Urinary bladder (tissue), 4 donors: ENCODE measurements at places on chromosomes 4 and X.
A peak's percentile ranks its signal among the peaks of the same experiment; 100 is the strongest.

- no peak for DNase-seq
These were observed 23.9 kb upstream of the CENPU start for GRCh38 chr4:184757810-184758209.

DNA sequence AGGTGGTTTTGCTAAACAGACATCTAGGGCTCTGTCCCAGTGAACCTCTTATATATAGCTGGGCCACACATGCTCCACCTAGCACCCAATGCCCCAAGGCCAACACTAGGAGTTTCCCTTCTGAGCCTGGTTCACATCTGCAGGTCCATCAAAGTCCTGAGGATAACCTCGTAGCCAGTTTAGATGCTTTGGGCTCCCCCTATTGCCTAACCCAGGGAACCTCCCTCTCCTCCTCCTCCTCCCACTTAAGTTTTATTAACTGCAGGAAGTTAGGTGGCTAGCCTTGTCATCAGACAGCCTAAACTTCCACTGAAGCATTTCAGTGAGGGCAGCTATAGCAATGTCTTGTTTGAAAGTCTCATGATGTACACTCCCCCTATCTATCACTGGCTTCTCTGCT lies 88.0 kb downstream of the GUCY2F start:
- no peak for DNase-seq

- no peak for DNase-seq
These were observed 982.4 kb upstream of the HS3ST1 start for GRCh38 chr4:12411072-12411471.

DNA sequence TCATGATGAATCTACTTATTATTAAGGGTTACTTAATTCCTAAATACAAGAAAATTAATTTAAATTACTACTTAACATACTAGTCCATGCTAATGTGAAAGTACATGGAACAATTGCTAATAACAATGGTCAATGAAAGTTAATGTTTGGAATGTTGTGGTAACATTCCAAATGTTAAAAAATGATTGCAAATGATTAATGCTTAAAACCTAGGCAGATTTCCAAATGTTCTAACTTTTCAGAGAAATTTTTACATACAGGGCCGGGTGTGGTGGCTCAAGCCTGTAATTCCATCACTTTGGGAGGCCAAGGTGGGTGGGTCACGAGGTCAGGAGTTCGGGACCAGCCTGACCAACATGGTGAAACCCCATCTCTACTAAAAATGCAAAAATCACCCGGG lies 1851.3 kb upstream of the PCDH7 start:
- DNase-seq, result no peak

GRCh38 chr4:154120690-154121345 lies 331.9 kb upstream of the SFRP2 start:
- DNase-seq, result no peak

- no peak for DNase-seq
These were observed 72.2 kb downstream of the CRLF2 start for GRCh38 chrX:1140236-1140681.

- peak; percentile 20 for DNase-seq
These were observed 1282.3 kb upstream of the TENM3 start for GRCh38 chr4:180960743-180961401.

- DNase-seq, result no peak
These were observed 21.1 kb upstream of the HNRNPD start for GRCh38 chr4:82394896-82395295.

- no peak for DNase-seq
These were observed 10.4 kb downstream of the ADAMTS3 start for GRCh38 chr4:72558655-72559054.

GRCh38 chrX:44012484-44013096 lies 39.4 kb upstream of the NDP start:
- no peak for DNase-seq

GRCh38 chrX:44937606-44938005 lies 64.6 kb downstream of the KDM6A start:
- no peak for DNase-seq

DNA sequence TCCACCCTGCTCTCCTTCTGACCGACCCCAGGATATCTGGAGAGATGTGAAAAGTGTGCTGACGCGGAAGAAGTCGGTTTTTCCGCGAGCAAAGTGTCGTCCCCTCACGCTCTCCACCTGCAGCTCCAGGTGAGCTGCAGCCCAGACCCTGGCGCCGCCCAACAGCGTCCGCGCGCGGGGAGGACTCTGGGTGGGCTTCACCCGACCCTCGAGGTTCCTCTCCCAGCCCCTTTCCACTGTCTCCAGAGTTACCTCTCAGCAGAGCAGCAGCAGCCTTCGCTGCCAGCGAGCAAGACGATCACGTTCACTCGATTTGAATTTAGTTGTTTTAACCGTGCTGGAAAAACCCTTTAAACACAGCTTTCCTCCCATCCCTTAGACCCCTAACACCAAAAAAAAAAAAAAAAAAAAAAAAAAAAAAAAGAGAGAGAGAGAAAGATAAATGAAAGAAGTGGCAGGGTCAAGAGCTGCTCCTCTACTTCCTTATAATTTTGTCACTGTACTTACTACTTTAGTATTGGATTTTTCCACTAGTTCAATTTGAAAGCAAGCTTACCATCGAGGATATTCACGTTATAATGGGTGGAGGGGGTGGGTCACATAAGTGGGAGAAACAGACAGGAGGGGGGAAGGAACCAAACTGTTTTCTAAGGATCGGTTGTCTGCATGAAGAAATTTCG lies 758 bp upstream of the NR3C2 start:
- DNase-seq, result no peak

GRCh38 chr4:26858035-26858918 lies 2.4 kb upstream of the STIM2 start:
- no peak for DNase-seq

- DNase-seq, result no peak
These were observed 45.4 kb downstream of the TTC29 start for GRCh38 chr4:146900295-146900694.

DNA sequence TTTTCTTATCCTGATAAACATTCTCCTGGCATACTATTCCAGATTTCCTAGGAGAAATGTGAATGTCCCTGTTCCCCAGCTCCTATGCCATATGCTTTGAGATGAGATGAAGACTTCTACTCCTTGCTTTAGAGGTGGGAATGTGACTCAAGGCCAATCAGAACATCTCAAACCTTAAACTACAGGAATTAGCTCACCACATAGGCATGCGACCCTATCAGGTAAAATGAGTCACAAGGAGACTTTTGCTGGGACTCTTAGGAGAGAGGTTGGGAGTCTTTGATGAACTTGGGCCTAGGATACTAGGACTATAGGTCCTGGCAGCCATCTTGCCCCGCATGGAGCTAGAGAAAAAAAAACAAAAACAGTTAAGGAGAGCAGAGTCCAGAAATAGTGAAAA lies 5.8 kb upstream of the USO1 start:
- DNase-seq, result no peak

GRCh38 chr4:1807332-1807777 lies 14.3 kb downstream of the FGFR3 start:
- DNase-seq, result no peak

- no peak for DNase-seq
These were observed 3.0 kb downstream of the PLXNB3 start for GRCh38 chrX:153766871-153767673.

DNA sequence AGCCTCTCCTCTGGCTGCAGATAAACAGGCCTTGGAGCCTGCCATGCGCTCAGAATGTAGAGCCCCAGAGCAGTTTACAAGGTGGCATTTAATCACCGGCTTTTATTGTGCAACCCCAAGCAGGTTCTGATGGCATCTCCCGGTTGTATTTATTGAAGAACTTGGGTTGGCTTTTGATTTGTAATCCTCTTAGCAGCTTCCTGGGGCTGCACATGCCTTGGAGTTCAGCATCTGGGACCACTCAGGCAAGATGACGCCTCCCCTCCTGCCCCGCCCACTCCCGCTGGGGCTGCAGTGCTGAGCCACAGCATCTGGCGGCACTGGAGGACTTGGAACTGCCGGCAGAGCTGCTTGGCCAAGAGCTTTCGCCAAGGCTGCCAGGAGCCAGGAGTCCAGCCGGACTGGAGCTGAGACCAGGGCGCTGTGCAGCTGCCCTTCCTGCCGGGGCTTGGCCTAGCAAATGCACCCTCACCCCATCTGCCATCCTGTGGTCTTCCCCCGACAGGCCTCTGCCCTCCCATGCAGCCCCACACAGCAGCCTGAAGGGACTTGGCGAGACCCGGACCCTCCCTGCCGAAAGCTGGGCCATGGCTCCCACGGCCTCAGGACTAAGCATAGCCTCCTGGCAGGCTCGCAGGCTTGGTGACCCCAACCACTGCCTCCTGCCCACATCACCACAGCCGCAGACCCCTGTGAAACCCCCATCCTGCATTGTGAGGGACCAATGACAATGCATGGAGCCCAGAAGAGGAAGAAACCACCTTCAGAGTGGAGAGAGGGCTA lies 5.4 kb downstream of the HTRA3 start:
- DNase-seq, result peak; percentile 77

- DNase-seq, result no peak
These were observed 5.4 kb downstream of the PNMA6E start for GRCh38 chrX:153395613-153396319.

DNA sequence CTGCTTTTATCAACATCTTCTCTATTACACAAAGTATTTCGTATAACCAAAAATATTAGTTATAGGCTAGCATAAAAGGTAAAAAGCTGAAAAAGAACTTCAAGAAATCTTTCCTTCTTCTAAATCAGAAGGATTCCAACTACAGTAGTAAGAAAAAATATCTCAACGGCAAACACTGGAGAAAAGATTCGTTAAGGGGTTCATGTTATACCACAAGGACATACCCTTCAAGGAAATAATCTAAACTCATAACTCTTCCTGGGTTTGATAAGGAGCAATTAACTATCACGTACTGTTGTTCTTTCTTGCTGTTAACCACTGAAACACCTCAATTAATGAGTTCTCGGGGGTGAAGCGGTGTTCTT lies 1.5 kb downstream of the SMIM14 start:
- no peak for DNase-seq

GRCh38 chrX:151019856-151020255 lies 36.7 kb downstream of the HMGB3 start:
- no peak for DNase-seq

- no peak for DNase-seq
These were observed 48.8 kb downstream of the BMX start for GRCh38 chrX:15549189-15550012.
